ENCODE measurements at places on chromosomes 4 and X.

DNA sequence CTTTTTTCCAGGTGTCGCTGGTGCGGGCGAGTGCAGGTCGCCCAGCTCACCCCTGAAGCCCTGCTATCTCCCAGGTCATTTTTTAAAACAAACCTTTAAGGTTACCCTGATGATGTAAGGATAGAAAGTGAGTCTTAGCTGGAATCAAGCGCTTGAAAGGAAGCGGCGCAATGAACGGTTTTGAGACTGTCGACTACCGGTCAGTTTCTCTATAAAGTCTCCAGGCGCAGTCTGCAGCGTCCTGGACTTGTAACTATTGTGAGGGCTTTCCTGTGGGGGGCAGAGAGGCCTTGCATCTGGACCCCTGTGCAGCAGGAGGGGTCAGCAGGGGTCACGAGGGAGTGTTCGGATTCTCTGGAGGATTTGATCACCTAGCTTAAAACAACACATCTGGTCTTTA, 1.6 kb downstream of the KIT start:
- DNase-seq = no peak
- peaks cover 62% of the 10 kb centered on the region for H3K27me3 ChIP-seq
- peaks cover 12% of the 10 kb centered on the region for H3K4me1 ChIP-seq
- peak overlapping the region; percentile 32 for H3K27ac ChIP-seq

DNA sequence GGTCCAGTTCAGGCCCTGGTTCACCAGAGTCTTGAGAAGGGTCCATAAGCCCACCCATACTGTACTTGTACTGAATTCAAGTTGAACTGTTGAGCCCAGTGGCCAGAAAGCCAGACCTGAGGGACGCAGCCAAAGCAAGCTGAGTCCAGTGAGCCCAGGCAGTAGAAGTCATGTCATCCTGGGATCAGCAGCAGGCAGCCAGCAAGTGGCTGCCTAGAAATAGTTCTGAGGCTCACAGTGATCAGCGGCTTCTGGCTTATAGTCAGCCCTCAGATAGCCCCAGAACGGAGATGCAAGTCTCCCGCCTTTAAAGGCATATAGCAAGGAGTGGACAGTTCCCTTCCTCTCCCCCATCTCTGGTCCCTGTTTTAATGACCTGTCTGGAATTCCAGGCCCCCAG, 347.1 kb downstream of the FBXW7 start:
- H3K36me3 ChIP-seq = no peaks in the 10 kb centered on the region
- H3K27me3 ChIP-seq = no peaks in the 10 kb centered on the region
- DNase-seq = no peak

DNA sequence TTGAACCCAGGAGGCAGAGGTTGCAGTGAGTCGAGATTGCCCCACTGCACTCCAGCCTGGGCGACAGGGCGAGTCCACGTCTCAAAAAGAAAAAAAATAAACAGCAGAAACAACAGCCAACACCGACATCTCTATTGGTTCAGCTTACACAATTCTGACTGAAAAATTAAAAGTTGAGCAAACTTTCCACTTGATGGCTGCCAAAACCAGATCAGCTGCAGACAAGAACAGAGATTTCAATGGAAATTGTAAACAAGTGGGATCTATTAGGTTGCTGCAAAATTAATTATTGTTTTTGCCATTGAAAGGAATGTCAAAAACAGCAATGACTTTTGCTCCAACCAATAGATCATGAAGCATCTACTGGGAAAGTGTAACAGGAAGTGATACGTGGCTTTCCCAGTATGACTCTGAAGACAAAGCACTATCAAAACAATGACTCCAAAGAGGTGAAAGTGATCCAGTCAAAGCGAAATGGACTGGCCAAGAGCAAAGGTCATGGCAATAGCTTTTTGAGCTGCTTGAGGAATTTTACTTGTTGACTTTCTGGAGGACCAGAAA, 26.3 kb downstream of the UPF3B start:
- peaks cover 15% of the 10 kb centered on the region for H3K4me1 ChIP-seq
- H3K36me3 ChIP-seq = peaks cover 16% of the 10 kb centered on the region
- no peak for DNase-seq

DNA sequence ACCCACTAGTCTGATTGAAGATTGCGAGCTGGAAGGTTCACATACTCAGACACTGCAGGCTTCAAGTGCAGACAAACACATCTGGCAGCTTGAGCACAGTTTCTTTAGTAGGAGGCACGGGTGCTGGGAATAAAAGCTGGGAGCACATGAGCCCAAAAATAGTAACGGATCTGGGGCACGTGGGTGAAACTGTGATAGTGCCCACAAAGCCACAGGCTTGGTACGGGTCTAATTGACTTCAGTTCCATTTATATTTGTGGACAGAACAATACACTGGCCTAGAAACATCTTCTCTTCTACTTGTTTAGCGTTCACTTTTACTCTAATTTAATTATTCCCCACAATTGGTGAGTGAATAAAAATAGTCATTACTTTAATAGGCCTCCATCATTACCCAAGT, 2370.7 kb downstream of the PCDH7 start:
- H3K36me3 ChIP-seq = no peaks in the 10 kb centered on the region
- no peaks in the 10 kb centered on the region for H3K4me1 ChIP-seq
- H3K27ac ChIP-seq = no peak overlapping the region
- no peaks in the 10 kb centered on the region for H3K27me3 ChIP-seq
- DNase-seq = no peak
- no peak overlapping the region for H3K4me3 ChIP-seq

- H3K4me1 ChIP-seq = no peaks in the 10 kb centered on the region
- no peak overlapping the region for H3K27ac ChIP-seq
- no peak overlapping the region for H3K4me3 ChIP-seq
Measured at GRCh38 chr4:56128213-56128612, 179.5 kb downstream of the CEP135 start.

- H3K4me3 ChIP-seq = no peak overlapping the region
- peaks cover 9% of the 10 kb centered on the region for H3K36me3 ChIP-seq
- no peaks in the 10 kb centered on the region for H3K27me3 ChIP-seq
- peaks cover 31% of the 10 kb centered on the region for H3K4me1 ChIP-seq
Measured at GRCh38 chr4:98565681-98566301, 92.6 kb downstream of the TSPAN5 start.

- H3K36me3 ChIP-seq = no peaks in the 10 kb centered on the region
- H3K27ac ChIP-seq = no peak overlapping the region
- peaks cover 28% of the 10 kb centered on the region for H3K4me1 ChIP-seq
- H3K4me3 ChIP-seq = no peak overlapping the region
Measured at GRCh38 chrX:18855919-18856644, 127.8 kb downstream of the PHKA2 start.

DNA sequence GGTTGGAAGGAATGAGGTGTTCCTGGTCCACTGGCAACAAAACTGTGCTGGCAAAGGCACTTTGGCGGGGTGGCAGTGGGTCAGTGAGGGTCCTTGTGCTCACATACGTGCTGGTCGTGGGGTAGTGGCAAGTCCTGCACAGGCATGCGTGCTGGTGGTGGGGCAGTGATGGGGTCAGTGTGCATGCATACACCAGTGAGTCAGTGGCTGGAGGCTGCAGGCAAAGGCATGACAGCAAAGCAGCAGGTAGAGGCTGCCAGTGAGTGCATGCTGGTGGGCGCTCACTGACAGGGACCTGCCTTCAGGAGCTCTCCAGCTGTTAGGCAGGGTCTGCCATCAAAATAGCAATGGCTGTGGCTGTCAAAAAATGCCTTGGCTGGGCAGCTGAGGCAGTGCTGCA, 42.1 kb downstream of the TMPRSS11E start:
- peaks cover 1% of the 10 kb centered on the region for H3K4me1 ChIP-seq
- no peaks in the 10 kb centered on the region for H3K27me3 ChIP-seq
- H3K27ac ChIP-seq = no peak overlapping the region

- H3K27ac ChIP-seq = no peak overlapping the region
- DNase-seq = no peak
- H3K27me3 ChIP-seq = peaks cover 1% of the 10 kb centered on the region
- peaks cover 37% of the 10 kb centered on the region for H3K4me1 ChIP-seq
- H3K36me3 ChIP-seq = no peaks in the 10 kb centered on the region
Measured at GRCh38 chrX:53265771-53266574, 15.4 kb downstream of the IQSEC2 start.

DNA sequence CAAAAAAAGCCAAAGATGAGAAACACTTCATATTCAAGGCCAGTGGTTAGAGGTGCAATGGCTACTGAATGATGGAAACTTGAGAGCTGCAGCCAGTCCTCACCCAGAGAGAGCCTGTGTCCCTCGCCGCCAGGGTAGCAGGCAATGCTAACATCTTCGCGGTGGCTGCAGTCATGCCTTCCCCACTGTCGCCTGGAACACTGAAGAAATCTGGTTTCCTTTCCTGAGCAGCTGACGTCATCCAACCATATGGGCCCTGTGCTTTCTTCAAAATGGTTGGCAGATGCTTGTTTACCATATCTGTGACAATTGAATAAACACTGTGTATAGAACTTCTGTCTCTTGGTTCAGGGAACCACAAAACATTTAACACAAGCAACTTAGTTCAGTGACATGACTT, 39.7 kb downstream of the PRSS12 start:
- H3K27ac ChIP-seq = no peak overlapping the region
- peaks cover 1% of the 10 kb centered on the region for H3K27me3 ChIP-seq
- H3K4me1 ChIP-seq = no peaks in the 10 kb centered on the region
- DNase-seq = no peak
- H3K36me3 ChIP-seq = no peaks in the 10 kb centered on the region

DNA sequence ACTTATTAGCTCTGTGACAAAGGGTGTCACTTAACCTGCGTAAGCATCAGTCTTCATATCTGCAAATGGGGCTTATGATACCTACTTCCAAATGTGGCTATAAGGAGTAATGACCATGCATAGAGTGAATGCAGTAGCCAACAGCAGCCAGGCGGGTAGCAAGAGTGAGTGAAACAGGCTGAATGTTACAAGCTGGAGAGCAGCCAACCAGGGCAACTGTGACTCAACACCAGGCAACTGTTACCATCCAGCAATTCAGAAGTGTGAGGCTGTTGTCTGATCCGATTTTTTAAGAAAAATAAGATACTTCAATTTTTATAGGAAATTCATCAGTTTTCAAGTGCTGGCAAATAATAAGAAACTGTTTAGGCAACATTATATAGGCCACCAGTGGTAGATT, 270.2 kb upstream of the TAPT1 start:
- no peaks in the 10 kb centered on the region for H3K27me3 ChIP-seq
- no peaks in the 10 kb centered on the region for H3K4me1 ChIP-seq
- H3K36me3 ChIP-seq = no peaks in the 10 kb centered on the region
- H3K4me3 ChIP-seq = no peak overlapping the region
- DNase-seq = no peak

DNA sequence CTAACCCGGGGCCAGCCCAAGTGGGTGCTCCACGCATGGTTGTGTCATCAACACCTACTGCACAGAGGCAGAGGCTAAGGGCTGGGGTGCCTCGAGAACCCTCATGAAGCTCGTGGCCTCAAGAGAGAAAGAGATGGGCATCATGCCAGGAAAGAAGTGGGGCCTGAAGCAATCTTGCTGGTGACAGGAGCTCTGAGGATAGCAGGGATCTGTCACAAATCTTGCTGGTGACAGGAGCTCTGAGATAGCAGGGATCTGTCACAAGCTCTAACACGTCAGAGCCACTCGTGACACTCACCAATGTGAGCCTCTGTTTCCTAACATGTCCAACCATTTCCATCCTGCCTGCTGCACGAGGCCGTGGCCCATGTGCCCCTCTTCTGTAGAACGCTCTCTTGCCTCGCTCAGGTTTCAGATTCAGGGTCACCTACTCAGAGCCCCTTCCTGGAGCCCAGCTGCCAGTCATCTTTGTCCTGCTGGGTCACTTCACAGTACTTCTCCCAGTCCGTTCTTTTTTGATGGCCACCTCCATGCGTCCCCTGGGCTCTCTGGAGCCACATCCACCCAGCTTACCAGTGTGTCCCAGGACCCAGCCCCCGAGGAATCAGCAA, 21.1 kb downstream of the PNMA6E start:
- no peaks in the 10 kb centered on the region for H3K36me3 ChIP-seq
- no peak overlapping the region for H3K4me3 ChIP-seq
- no peaks in the 10 kb centered on the region for H3K27me3 ChIP-seq
- no peaks in the 10 kb centered on the region for H3K4me1 ChIP-seq

DNA sequence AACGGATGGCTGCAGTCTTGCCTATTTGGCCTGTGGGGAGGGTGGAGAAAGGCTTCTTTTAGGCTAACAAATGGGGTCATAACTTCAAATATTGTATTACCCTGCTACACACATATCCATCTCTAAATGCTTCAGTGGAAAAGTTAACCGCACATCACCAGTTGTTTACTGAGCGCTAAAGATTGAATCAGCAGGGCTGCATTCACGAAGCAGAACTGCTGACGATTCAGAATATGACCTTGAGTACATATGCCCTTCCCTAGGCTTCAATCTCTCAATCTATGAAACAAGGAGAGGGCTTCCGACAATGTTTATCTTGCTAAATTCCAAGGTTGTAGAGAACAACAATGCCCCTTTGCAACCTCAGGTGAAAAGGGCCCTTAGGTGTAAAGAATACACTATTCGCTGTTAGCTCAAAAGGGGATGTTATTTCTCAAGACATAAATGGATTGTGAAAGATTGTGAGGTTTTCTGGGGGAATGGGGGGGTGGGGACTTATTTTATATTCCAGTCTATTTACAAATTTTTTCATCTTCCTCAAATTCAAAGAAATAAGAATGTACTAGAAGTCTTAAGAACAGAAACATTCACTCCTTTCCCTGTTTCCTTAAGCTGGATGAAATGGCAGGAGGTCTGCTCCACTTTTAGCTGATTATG, 2.6 kb upstream of the ATP6AP2 start:
- no peak overlapping the region for H3K27ac ChIP-seq
- no peak overlapping the region for H3K4me3 ChIP-seq
- H3K4me1 ChIP-seq = peaks cover 21% of the 10 kb centered on the region
- H3K27me3 ChIP-seq = no peaks in the 10 kb centered on the region

DNA sequence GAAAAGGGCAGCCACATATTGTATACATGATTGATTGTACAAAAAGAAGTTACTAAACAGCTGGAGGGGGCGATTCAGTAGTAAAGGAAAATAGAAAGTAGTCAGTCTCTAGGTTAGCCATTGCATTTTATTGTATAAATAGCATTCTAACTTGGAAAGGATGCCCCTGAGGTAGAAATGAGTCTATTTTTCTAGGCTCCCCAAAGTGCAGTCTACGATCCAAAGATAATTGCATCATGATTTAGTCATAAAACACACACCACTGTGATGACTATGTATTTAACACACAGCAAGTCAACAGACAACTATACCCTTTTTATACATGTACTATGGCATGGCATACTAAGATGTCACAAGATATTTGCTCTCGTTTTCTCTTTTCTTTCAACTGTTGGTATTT, 204.9 kb downstream of the APBB2 start:
- no peaks in the 10 kb centered on the region for H3K4me1 ChIP-seq
- no peak for DNase-seq
- no peaks in the 10 kb centered on the region for H3K36me3 ChIP-seq
- H3K27me3 ChIP-seq = no peaks in the 10 kb centered on the region

GRCh38 chr4:106851726-106852125, 184.4 kb downstream of the DKK2 start:
- no peaks in the 10 kb centered on the region for H3K4me1 ChIP-seq
- H3K4me3 ChIP-seq = no peak overlapping the region
- no peak overlapping the region for H3K27ac ChIP-seq
- H3K27me3 ChIP-seq = no peaks in the 10 kb centered on the region
- H3K36me3 ChIP-seq = no peaks in the 10 kb centered on the region

GRCh38 chrX:16892504-16893362, 22.6 kb upstream of the RBBP7 start:
- no peaks in the 10 kb centered on the region for H3K27me3 ChIP-seq
- H3K4me3 ChIP-seq = no peak overlapping the region
- H3K27ac ChIP-seq = no peak overlapping the region
- peaks cover 18% of the 10 kb centered on the region for H3K4me1 ChIP-seq

Data from activated naive CD8-positive, alpha-beta T cell treated with anti-CD3 and anti-CD28 coated beads, Interleukin-2, amount 50 U/mL, for 24 hours (primary cell).